NCI-H774 (cell line): ENCODE measurements at places on chromosomes 4 and X.

GRCh38 chr4:149823769-149824221 is 8.2 kb upstream of the IQCM start:
- DNase-seq = no peak

GRCh38 chr4:11223311-11223710 is 205.4 kb downstream of the HS3ST1 start:
- DNase-seq = peak; percentile 18

GRCh38 chrX:17588303-17588702 is 149.0 kb upstream of the SCML1 start:
- DNase-seq = no peak

DNA sequence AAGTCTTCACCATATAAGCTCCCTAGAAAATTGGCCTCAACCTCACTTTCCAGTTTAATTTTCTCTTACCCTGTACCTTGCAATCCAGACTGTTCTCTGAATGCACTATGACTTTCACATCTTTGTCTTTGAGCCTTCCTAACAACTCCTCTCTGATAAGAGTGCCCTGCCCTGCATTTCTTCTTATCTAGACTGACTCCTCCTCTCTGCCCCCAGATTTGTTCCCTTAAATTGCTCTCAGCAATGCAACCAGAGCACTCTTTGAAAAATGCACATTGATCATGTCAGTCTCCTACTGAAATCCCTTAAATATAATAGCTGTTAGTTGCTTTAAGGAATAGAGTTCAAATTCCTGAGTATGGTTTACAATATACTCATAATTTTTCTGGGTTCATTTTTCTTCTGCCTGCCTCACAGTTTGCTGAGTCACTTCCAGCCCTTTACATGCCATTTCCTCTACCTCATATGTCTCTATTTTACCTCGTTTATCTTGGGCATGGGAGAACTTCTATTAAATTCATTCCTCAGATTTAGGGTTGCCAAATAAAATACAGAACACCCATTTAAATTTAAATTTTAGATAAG is 582.7 kb upstream of the AADAT start:
- no peak for DNase-seq

DNA sequence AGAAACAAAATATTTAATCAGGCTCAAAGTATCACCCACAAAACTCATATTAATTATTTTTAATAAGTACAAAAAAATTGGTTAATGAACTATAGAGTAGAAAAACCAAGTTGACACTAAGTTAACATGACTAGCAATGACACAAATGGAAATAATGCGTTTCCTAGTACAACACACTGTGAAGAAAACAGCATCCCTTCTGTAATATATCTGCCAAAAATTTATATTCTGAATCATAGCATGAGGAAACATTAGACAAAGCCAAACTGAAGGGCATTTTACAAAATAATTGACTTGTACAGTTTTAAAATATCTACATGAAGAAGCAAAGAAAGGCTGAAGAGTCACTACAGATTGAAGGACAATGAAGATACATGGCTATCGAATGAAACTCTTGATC is 477.6 kb upstream of the INTU start:
- DNase-seq = no peak

GRCh38 chrX:110123331-110123782 is 120.4 kb downstream of the TMEM164 start:
- no peak for DNase-seq

DNA sequence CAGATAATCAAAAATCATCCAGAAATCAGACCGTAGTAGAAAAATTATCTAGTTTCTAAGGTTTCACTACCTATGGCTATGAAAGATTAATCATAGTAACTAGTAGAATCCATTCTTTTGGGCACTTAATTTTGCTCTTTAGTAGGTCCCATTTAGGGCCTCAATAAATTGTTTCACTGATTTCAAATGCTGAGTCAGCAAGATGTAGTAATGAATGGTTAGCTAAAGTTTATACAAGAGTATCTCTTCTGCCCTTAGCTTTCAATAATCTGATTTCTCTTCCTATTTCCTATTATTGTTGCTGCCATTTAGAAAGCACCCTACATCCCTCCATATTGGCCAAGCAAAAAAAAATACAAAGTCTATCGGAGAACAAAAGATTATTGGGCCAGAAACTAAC is 283.2 kb upstream of the PCDH10 start:
- no peak for DNase-seq

DNA sequence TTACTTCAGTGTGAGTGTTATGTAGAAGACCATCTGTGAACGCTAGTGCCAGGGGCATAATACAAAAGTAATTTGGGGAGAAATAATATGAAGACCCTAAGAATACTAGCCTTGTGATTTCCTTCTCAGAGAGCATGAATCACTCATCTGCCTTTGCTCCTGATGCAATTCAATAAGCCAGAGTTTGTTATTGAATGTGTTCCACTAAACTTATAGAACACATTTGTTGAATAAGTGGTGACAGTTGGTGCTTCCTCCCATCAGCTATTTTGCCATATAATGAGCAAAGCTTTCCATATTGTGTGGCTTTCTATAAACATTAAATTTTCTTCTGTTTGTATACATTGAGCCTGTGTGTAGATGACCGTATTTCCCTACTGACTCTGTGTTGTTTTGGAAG is 136.4 kb upstream of the QRFPR start:
- no peak for DNase-seq

DNA sequence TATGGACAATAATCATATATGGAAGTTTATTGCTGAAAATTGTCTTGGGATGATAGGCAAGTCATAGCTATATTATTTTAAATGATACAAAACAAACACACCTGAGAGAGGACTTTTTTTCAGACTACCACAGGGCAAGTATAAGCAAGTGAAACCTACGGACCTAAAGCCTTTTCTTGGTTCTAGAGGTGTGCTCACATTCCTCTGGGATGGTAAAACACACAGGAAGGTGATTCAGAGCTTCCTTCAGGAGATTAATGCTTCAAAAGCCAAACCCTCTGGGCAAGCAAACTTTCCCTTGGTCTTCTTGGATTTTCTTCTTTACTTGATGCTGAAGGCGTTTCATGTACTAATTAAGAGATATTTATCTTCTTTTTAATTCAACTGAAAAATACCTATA is 60.1 kb upstream of the ACSL4 start:
- DNase-seq = no peak

DNA sequence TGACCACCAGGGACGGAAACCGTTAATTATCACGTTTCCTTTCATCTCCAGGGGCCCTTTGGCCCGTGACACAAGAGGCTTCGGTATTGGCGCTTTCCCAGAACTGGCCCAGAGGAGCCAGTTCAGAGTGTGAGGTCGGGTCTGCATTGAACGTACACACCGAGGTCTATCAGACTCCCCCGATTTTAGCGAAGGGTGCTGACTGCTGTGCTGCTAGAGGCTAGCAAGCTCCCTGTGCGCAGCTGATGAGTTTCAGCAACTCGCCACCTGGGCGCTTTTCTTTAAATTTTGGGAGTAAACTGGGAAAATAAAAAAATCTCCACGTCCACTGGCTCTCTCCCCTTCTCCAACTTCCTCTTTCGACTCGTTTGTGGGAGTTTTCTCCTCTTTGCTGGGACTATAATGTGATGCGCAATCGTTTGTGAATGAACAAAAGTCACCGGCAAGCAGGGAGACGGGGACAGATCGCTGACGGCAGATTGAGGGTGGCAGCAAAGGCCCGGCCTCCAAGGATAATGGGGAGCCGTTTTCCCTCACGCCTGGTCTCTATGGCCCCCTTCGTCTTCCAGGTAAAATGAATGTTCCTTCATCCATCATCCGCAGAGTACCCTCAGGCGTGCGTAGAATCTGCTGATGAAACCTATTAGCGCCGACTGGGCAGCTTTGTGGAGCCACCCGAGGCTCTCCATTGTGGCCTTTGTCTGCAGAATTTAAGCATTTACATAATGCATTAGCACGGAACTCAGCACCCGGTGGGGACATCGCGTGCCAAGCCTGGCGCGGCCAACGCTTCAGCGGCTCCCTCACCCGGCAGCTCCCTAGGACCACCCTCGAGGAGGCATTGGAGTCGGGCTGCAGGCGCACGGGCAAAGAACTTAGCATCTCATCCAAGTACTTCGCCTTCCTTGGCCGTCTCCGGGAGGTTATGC is 1.6 kb upstream of the LRAT start:
- DNase-seq = no peak

DNA sequence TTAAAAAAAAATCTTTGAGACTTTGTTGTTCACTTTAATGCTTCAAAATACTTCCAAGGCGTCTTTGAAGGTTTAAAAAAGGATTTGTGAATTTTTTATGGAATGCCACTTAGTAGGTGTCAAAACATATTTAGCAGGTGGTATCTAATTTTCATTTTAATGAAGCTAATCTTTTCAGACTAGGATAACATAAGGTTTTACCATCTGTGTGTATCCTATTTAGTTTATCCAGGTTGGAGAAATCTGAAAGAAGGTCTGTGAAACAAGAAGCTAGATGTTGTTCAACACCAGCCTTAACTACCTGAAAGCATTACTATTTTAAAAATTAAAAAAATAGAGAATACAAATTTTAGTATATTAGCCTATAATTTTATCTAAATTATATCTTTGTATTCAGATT is 193.4 kb downstream of the GRID2 start:
- DNase-seq = no peak

DNA sequence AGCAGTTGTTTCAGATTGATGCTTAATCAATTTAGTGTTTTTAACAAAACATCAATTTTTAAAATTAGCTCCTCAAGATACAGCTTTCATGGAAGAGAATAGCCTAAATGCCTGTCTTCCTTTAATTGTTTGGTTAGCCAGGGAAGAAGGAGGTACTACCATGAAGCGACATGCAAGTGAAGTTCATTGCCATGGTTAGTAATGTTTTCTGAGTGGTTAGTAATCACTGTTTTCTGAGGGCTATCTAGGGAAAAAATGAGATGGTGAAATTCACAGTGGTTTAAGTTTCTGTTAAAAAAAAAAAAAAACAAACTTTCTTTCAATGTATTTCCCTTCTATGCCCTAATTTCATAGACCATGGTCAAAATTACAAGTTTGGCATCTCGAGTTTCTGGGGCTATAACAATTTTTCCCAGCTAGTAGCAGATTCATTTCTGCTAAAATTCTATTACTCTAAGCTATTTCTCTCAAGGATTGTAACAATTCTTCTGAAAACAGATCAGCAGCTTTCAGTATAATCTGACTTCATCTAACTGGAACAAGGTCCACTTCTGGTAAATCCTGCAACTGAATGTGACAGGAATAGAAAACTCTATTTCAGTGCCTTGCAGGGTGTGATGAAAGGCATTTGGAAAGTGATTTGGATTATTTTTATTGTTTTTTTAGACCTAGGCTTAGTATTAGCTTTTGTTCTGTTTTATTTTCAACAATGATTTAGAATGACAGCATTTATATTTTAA is 157.0 kb downstream of the PCDH18 start:
- DNase-seq = no peak

GRCh38 chr4:8843597-8843996 is 28.0 kb downstream of the HMX1 start:
- DNase-seq = no peak

DNA sequence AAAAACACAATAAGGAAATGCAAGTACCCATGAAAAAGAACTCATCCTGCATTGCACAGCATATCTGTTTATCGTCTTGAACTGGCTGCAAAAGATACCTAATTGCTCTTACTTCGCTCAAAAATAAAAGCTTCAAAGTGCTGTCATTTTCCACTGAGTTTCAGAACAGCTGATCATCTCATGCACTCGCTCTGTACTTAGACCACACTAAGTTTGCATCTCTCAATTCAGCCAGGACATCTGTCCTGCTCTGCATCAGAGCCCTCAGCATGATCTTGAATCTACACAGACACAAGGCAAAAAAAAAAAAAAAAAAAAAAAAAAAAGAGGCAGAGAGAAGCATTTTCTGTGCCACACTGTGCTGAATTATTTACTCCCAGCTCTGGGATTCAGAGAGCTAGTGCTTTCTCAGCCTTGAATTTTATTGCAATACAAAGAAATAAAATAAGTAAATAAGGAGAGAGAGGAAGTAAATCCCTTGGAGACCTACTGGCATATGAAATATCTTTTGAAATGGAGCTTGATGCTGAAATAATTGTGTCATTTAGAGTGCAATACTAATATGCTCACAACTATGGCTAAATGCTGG is 81.3 kb downstream of the PPP1R2C start:
- DNase-seq = no peak

- no peak for DNase-seq
Measured at GRCh38 chr4:168540503-168541265, 43.8 kb downstream of the PALLD start.

DNA sequence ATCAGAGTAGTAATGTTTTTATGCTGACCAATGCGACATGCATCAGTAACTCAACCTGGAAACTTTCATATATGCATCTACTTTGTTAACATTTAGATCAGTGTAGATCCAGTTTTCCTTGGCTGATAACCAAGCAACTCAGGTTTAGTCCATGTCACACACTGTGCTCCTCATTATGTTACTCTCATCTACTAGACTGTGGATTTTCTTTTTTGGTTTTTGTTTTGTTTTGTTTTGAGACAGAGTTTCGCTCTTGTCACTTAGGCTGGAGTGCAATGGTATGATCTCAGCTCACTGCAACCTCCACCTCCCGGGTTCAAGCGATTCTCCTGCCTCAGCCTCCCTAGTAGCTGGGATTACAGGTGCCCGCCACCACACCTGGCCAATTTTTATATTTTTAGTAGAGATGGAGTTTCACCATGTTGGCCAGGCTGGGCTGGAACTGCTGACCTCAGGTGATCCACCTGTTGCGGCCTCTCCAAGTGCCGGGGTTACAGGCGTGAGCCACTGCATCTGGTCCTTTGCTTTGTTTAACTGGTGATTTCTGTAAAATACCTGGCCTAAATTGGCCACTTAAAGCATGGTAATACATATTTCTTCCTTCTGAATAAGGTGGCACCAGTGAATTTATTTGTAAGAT is 48.6 kb downstream of the SMARCAD1 start:
- no peak for DNase-seq
